ENCODE measurements at places on chromosomes 3 and 15. TPM values are rescaled to one million over a fixed set of nuclear protein-coding genes. Genes with fewer than 3 reads are reported as not detected.

PRR20G gene
- not detected for total RNA-seq

COL6A5 gene
- not detected for total RNA-seq

- DNase-seq, result no peak
Observed at GRCh38 chr15:40248006-40248783, 9.3 kb downstream of the PAK6 start.

DNA sequence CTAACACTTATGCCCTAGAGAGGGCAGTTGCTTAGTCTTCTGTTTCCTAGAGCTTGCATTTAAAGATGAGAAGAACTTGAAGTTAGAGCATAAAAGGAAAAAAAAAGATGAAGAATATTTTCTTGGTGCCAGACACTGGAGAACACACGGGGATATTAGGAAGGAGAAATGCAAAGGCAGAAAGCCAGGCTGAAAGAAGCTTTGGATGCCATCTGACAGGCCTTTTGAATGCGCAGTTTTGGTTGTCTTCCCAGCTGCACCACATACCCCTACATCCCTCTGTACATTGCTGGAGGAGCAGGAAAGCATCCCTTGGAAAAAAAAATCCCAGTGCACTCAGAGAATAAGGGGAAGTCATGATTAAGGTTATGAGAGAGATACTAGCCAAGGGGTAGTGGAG is 378.9 kb downstream of the GAP43 start:
- DNase-seq, result no peak

DNA sequence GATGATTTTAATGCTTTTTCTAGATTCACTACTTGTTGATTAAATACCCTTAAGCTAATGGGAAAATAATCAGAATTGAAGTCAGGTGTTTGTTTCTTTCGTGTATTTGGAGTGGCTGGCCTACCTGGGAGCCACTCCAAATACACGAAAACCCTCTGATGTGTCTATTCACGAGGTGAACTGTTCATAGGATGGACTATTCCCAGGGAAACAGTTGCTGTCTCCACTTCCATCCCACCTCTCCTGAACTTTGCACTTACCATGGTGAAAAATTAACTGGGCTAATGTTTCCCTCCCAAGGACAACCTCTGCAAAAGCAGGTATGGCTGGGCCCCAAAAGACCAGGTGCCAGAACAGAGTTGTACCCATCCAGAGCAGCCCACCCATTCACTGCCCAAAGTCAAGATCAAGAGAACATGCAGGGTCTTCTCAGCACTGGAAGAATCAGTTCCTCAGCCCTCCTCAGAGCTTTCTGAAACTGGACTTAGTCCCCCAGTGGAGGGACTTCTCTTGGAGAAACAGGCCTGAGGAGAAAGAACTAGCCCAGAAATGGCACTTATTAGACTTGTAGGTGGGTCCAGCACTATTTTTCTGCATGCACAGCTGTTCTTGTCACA is 2.9 kb upstream of the SMAD3 start:
- no peak for DNase-seq

GRCh38 chr15:90062023-90062442 is 40.2 kb downstream of the IDH2 start:
- no peak for DNase-seq

Measured in H4 (cell line).